CD4-positive, alpha-beta T cell (primary cell): ENCODE measurements at places on chromosomes 1 and 21. TPM values are rescaled to one million over a fixed set of nuclear protein-coding genes. Genes with fewer than 3 reads are reported as not detected.

WRAP73 gene
- 22.3 TPM for total RNA-seq

CRNN gene
- not detected for total RNA-seq

- no peak for DNase-seq
These were observed 157.2 kb downstream of the PTGER3 start for GRCh38 chr1:70890408-70890807.

- no peak for DNase-seq
These were observed 25.6 kb downstream of the HHIPL2 start for GRCh38 chr1:222522105-222522915.

GRCh38 chr1:32172621-32173245 is 6.7 kb upstream of the TXLNA start:
- DNase-seq = no peak
